Renal cortical epithelial cell (primary cell): ENCODE measurements at places on chromosomes 6 and 20.
A peak's percentile ranks its signal among the peaks of the same experiment; 100 is the strongest.

DNA sequence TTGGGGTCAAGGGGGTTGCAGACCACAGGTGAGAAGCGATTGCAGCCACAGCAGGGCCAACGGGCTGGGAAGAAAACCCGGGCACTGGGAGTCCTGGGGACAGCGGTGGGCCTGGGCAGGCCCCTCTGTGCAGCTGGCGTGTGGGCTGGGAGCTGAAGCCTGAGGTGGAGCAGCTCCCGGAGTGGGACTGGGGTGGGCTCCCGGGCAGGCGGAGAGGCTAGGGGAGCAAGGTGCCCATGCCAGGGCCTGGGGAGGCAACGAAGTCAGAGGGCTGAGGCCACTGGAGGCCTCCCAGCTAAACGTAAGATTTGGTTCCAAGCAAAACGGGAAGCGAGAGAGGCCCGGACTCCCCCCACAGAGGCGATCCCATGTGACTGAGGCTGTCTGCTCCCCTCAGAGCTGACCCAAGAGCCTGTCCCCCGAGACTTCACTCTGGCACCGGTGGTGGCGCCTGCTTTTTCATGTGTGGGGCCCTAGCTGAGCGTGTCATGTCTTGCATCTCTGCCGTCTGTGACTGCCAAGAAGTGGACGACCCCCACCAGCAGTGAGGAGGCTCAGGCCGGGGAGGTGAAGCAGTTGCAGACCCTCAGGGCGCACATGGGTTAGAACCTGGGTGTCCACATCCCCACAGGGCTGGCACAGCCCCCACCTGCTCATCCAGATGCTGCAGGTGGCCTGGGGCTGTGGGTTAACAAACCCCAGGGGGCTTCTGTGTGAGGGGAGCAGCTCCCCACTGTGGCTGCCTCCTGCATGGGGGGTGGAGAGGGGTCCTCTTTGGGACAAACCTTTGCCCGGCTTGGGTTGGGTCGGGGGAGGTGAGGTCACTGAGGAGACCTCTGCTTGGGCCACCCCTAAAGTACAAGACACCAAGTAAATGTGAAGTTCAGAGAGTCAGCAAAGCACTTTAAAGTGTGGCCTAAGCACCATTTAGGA is 212.3 kb downstream of the TAF4 start:
- no peak for DNase-seq

DNA sequence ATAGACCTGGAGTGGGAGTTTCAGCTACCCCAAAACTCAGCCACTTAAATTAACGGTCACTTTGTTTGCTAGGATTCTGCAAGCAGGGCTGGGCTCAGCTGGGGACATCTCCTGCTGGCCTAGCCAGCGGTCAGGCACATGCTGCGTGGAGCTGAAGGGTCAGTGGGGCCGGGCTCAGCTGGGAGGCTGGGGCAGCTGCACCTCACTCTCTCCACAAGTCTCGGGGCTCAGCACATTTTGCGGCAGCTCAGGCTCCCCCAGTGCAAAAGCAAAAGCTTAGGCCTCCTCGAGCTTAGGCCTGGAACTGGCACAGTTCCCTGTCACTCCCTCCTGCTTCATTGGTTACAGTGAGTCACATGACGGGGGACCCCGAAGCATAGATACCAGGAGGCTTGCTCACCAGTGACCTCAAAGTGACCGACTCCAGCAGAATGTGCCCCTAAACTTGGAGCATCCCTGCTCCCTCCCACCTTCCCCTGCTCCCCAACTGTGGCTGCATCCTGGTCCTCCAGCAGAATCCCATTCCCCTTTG is 80.6 kb upstream of the CST7 start:
- no peak for DNase-seq

GRCh38 chr20:64245746-64246595 is 9.6 kb upstream of the PCMTD2 start:
- DNase-seq = no peak

GRCh38 chr6:44263354-44264100 is 1.8 kb downstream of the NFKBIE start:
- peak; percentile 75 for DNase-seq

- DNase-seq = no peak
Observed at GRCh38 chr20:36971103-36971502, 19.6 kb upstream of the SAMHD1 start.

DNA sequence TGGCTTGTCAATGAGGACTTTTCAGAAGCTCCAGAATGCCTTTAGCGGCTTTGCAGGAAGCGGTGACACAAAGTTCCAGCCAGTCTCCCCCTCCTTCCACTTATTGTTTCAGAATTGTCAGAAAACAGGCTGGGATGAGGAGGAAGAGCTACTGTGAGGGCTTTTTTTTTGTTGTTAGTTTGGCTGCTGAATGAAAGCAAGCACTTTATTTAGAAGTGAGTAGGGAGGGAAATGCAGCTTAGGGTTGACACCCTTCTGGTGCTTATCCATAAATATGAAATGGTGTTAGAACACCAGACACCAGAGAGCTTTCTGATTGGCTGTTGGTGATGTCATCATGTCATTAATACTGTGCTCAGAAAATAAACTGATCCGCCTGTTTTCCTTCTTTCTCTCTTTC is 251.5 kb downstream of the SOX4 start:
- DNase-seq = no peak

DNA sequence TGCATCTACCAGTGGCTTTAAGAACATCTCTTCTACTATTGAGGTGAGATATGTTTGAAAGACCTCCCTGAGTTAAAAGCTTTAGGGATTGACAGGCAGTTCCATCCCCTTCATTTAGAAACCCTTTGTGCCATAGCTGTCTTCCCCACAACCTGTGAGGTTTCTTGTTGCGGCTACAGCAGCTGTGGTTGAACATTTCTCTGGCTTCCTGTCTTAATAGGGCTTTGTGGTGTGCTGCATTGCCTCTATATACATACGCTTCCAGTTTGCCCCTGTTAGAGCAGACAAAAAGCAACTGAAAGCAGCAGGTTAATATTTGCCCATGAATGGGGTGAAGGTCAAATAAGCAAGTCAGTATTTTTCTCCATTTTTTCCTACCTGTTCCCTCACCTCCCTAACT is 210.2 kb downstream of the TMEM200A start:
- peak; percentile 22 for DNase-seq

GRCh38 chr6:41730531-41731436 is 4.6 kb downstream of the TFEB start:
- no peak for DNase-seq

- peak; percentile 53 for DNase-seq
Observed at GRCh38 chr20:19692685-19693119, 65.4 kb upstream of the RIN2 start.

DNA sequence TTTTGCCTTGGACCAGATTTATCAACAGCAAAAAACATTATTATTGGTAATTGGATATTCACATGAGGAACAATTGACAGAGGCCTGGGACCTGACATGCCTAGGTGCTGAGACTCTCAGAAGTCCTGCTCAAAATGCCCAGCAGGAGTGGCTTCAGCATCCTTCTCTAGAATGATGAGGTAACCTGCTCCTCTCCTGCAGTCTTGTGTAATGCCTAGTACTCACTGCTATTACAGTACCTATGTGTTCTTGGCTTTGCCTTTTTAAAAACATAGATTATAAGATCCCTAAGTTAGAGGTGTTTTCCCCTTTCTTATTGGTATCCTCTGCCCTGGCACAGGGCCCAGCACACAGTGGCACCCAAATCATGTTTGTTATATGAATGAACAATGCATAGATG is 230.9 kb downstream of the PKHD1 start:
- DNase-seq = no peak

DNA sequence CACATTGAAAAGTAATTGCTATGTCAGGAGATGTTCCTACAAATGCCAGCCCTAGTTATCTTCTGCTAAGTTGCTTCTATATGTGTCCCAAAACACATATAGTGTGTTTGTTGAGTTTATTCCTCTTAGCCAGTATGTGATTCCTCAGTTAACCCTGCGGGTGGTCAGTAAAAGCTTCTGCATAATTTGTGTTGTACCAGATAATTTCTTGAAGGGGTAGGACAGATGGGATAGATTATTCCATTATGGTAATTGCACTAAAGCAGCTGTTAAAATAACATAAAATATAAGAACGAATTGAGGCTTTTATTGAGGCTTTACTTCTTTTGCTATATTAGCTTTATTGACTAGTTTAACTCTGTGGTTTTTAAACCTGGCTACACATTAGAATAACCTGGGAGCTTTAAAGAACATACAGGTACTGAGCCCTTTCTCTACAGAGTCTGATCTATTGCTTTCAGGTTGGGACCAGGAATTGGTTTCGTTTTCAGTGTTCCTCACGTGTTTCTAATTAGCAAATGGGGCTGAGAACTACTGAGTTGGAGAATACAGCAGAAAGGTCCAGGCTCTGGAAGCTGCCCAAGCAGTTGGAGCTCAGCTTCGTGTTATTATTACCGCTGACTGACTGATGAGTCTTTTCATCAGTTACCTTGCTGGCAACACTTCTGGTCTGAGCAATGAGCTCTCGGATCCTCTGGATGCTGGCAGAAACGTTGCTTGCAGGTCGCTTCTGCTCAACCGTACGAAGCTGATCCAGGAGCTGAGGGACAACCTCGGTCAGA is 56.9 kb downstream of the FAM229B start:
- no peak for DNase-seq

DNA sequence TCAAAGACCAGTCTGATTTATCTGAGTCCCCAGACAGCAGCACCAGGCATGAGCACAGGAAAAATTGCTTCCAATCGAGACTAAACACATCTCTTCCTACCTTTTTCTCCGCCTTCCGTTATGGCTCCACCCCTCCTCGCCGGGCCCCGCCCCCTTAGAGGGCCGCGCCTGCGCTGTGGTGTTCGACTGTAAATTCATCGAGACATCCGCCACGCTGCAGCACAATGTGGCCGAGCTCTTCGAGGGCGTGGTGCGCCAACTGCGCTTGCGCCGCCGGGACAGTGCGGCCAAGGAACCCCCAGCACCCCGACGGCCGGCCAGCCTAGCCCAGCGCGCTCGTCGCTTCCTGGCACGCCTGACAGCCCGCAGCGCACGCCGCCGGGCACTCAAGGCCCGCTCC is 8.9 kb downstream of the REM1 start:
- DNase-seq = no peak

- peak; percentile 20 for DNase-seq
Observed at GRCh38 chr6:128327890-128328289, 192.5 kb downstream of the PTPRK start.

DNA sequence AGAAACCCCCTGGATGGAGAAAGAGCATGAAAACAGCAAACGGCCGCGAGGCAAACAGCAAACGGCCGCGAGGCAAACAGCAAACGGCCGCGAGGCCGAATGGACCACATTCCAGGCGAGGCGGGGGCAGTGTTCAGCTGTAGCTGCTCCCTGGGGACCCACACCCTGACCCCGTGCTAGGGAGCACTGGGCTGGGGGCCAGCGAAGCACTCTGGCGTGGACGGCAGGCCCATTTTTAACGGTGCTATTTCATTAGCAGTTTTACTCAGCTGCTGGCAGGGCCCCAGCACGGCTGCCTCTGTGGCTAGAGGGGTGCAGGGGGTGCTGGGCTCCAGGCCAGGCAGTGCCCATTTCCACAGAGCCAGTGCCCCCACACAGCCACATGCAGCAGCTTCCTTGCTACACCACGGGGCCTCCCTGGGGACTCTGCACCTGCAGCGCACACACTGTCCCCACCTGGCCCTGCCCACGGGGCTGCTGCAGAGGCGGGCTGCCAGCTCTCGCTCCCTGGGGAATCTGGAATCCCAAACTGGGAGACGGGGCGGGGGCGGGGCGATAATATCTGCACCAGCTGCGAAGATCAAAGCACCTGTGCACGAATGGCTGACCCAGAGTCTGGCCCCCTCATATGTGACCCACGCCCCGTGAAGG is 35.6 kb upstream of the SLCO4A1 start:
- DNase-seq = peak; percentile 83

- DNase-seq = no peak
Observed at GRCh38 chr6:44983467-44984365, 344.4 kb upstream of the RUNX2 start.

DNA sequence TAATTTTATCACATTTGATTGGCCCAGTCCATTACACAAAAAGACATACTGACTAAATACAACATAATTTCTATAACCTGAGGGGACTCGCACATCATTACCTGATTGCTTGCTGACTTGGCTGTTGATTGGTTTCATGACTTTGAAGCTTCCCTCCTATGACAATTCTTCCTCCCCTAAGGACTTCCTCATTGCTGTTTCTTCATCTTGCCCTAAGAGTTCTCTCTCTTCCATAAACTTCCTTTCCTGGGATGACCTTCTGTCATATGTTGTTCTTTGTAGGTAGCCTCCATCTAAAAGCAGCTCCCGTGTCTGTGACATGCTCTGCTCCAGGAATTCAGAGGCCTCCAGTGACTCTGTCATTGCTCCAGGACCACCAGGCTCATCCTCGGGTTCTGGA is 22.6 kb downstream of the RSPH3 start:
- DNase-seq = no peak

- no peak for DNase-seq
Observed at GRCh38 chr6:10411131-10411970, 3.5 kb downstream of the TFAP2A start.

DNA sequence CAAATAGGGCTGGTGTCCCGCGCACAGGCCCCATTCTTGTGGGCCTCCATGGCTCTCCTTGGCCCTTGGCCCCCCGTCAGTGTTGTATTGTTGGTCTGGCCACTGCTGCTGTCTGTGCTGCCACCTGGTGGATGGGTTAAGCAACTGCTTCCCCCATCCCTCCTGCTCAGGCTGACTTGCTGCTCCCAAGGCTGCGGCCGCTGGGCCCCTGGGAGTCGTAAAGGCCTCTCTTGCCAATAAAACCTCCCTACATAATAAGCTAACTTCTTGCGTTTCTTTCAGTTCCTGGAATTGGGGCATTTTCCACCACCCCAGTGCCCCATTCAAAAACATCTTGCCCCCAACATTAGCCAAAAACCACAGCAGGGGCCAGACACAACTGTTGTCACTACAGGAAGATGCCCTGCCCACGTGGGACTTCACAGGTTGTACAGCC is 27.1 kb downstream of the CD83 start:
- peak; percentile 49 for DNase-seq

DNA sequence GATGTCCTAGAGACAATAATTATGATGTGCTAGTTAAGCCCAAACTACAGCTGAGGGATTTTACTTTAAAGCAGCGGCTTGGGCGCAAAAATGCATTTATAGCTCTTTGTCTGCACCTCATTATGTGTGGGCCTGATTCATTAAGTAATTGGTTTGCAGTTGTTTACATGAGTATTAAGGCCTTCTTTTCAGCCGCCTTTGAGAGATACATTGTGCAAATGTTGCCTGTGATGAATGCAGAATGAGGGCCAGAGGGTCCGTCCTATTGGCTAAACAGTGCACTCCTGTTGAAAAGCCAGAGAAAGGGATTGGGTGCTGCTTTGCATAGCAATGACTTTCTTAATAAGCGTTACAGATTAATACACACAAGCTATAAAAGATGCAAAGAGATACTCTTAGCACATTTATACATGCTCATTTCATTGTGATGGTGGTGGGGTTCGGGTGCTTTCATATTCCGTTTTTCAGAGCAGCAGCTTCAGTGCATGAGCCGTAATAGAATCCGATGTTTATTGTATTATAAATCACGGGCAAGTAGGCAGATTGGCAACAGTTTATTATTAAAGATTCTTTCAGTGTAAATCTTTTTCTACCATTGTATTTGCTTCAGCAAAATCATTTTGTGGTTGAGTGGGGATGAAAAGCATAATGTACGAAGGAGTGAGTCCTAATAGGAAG is 68.2 kb upstream of the XRN2 start:
- no peak for DNase-seq

GRCh38 chr6:71236926-71237434 is 51.6 kb upstream of the OGFRL1 start:
- DNase-seq = no peak

GRCh38 chr6:150418827-150419594 is 50.2 kb downstream of the IYD start:
- DNase-seq = peak; percentile 31
